ENCODE measurements at places on chromosomes 1 and 21. TPM values are rescaled to one million over a fixed set of nuclear protein-coding genes. Genes with fewer than 3 reads are reported as not detected.

Gene CD48
- not detected for total RNA-seq

Gene BRINP3
- total RNA-seq: not detected

Gene AGT
- 0.21 TPM for total RNA-seq

Gene SLC37A1
- total RNA-seq: 3.6 TPM

Gene GPR25
- total RNA-seq: not detected

Gene TSPAN1
- total RNA-seq: 1.7 TPM

Gene GREM2
- 0.22 TPM for total RNA-seq

Gene BRDT
- total RNA-seq: not detected

Gene PLD5
- 1.3 TPM for total RNA-seq

Gene UBQLN4
- 40.3 TPM for total RNA-seq

Gene NTRK1
- total RNA-seq: 0.21 TPM

Gene CLCA4
- total RNA-seq: not detected

Gene MCOLN3
- 3.6 TPM for total RNA-seq

Gene PLEKHA6
- total RNA-seq: 22.2 TPM

Gene SMPDL3B
- total RNA-seq: 1.3 TPM

Gene KIAA0040
- 0.16 TPM for total RNA-seq

Gene NID1
- total RNA-seq: 4.1 TPM

Gene EXO5
- total RNA-seq: 3.5 TPM

Gene SLC45A1
- 3.0 TPM for total RNA-seq

Gene NVL
- total RNA-seq: 23.9 TPM

Gene SYPL2
- total RNA-seq: 0.13 TPM

Gene CFAP298
- 35.2 TPM for total RNA-seq

Gene FALEC
- total RNA-seq: not detected

Gene CA6
- total RNA-seq: not detected

Gene SPATA6
- 2.1 TPM for total RNA-seq

Gene UBL4B
- total RNA-seq: not detected

Gene ZNF678
- 1.6 TPM for total RNA-seq

Gene PLPPR4
- total RNA-seq: not detected

Gene OR2L2
- 0.02 TPM for total RNA-seq

Gene RHD
- total RNA-seq: not detected

Gene ADCY10
- total RNA-seq: 0.17 TPM

Gene TINAGL1
- 0.69 TPM for total RNA-seq

Gene KRTAP11-1
- not detected for total RNA-seq

Gene KCNK2
- not detected for total RNA-seq

Gene PTPRC
- not detected for total RNA-seq

Gene SLC44A5
- total RNA-seq: not detected

Gene HPDL
- 4.7 TPM for total RNA-seq

Gene SSBP3
- total RNA-seq: 8.8 TPM

Gene KIF21B
- 3.5 TPM for total RNA-seq

Gene SERINC2
- 25.3 TPM for total RNA-seq

Gene CD2
- total RNA-seq: not detected

Gene SEMA4A
- 0.42 TPM for total RNA-seq

Gene PLA2G5
- total RNA-seq: not detected

Gene KPRP
- not detected for total RNA-seq

Gene KRTAP10-10
- not detected for total RNA-seq

Gene FLG2
- not detected for total RNA-seq

Gene DRAM2
- 24.2 TPM for total RNA-seq

Gene CACHD1
- 1.7 TPM for total RNA-seq

Gene ANKRD34A
- 0.07 TPM for total RNA-seq

Gene PFKL
- 57.5 TPM for total RNA-seq

Gene RYR2
- total RNA-seq: 0.07 TPM

Gene S1PR1
- total RNA-seq: not detected

Gene SLC1A7
- total RNA-seq: not detected

Gene DYNLT5
- total RNA-seq: not detected

Gene PDE4B
- 15.8 TPM for total RNA-seq

Gene AADACL3
- total RNA-seq: not detected

Gene NTNG1
- total RNA-seq: not detected

Gene LGR6
- total RNA-seq: 0.74 TPM

Gene HLX
- total RNA-seq: 5.5 TPM

Measured in A549 treated with RU486 at 1 μM for 4 hours (cell line).